ENCODE measurements at places on chromosomes 6 and 20.
A peak's percentile ranks its signal among the peaks of the same experiment; 100 is the strongest.

GRCh38 chr6:96299525-96299924 lies 222.1 kb upstream of the UFL1 start:
- no peak for DNase-seq

DNA sequence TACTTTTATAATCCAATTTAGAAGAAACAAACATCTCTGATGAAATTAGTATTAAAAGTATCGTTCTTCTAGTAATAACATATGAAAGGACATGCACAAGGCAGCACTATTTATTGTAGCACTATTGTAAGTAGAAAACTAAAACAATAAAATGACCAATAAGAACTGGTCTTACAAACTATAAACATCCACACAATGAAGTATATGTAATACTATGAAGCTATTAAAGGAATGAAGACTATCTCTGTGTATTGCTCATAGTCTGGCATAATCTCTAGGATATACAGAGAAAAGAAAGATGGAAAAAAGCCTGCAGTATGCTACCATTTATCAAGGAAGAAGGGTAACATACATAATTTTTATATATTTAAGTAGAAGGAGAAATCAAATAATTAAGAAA lies 16.7 kb downstream of the LCA5 start:
- no peak for DNase-seq

GRCh38 chr6:124285146-124285545 lies 481.5 kb downstream of the NKAIN2 start:
- DNase-seq, result no peak

DNA sequence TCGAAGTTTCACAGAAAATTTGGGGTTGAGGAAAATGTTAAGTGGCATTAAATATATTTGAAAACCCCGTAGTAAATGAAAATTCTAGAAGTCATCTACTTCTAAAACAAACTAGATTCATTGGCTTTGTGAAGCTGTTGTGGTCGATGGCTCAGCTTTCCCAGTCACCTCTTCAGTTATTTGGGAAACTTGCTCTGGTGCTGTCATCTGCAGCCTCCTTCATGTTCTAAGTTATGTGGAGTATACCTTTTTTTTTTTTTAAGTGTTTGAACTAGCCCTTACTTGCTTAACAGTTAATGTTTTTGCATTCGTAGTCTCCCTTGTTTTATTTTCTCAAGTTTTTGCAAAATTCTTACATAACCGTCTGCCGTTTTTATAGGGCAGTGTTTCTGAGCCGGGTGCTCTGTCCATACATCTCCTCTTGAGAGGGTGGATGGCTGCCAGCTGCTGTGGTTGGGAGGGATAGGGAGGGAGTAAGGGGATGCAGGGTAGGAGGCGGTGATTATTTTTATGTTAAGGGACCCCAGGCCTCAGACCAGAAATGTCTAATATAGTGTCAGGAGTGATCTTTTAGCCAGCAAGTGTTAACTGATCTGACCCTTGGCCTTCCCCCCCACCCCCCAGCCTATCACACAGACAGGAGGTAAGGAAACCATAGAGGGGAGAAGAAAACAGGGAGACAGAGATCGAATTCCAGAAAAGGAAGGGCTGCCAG lies 7.1 kb downstream of the RREB1 start:
- no peak for DNase-seq

DNA sequence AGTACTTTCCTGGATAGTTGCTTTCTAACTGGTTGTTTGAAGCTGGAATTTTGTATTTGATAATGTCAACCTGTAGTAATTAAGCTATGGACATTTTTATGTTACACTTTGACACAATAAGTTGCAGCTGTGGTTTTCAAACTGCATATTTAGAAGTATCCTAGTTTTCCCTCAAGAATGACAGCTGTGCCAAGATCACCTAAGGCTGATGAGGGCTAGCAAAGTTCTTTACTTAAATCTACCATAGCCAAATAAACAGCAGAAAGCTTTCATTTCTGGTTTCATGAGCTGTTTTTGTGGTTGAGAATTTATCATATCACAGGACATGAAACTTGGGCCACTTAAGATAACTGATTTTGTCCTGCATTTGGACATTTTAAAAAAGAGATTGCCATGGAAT lies 30.6 kb downstream of the FAM229B start:
- DNase-seq, result no peak

DNA sequence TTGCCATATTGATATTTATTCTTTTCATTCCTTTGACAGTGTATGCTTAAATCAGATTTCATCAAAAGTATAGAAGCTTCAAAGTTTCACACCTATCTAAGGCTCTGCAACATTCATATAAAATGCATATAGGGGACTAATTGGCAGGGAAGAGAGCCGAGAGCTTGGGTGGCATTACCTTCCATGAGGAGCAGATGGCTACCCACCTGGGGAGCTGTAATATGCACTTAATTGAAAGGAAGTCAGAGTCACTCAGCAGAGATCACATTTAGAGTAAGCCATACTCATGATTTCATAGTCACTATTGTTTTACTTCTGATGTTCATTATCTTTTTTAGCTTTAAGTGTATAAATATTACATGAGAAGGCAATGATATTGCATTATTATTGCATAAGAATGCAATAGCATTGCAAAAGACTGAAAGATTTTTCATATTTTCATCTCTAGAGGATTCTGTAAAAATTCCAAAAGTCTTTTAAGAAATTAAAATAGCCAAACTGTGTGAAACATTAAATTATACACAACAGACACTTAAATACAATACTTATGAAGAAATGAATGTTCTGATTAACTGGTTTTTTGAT lies 1305.2 kb downstream of the EPHA7 start:
- no peak for DNase-seq

DNA sequence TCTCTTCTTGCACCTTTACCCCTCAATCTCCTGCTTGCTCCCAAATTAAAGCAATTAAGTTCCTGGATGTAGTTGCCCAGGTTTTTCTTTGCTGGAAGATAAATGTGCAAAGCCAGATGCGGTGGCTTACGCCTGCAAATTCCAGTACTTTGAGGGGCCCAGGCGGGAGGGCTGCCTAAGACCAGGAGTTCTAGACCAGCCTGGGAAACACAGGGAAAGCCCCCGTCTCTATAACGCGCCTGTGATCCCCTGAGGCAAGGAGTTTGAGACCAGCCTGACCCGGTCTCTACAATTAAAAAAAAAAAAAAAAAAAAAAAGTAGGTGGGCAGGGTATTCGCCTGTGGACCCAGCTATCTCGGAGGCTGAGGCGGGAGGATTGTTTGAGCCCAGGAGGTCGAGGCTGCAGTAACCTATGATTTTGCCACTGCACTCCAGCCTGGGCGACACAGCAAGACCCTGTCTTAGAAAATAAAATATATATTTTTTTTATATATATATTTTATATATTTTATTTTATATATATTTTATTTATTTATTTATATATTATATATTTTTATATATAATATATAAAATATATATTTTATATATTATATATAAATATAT lies 461 bp upstream of the DCDC2 start:
- DNase-seq, result no peak

DNA sequence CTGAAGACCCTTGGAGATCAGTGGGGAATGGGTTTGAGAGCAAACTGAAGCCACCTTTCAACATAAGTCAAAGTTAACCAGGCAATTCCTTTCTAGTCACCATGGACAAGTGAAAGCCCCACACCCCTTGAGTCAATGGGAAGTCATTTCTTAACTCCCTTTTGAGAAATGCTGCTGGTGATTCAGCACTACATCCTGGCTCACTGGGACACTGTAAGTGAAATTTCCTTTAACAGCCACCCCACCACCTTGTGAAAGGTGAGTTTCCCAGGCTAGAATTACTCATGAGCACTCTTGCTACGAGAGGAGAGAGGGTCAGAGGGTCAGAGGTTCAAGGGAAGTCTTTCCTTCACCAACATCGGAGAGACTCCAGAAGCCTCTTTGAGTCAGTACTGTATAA lies 93.3 kb upstream of the MARCKS start:
- no peak for DNase-seq

- DNase-seq, result no peak
Measured at GRCh38 chr20:40333591-40333990, 355.4 kb downstream of the MAFB start.

DNA sequence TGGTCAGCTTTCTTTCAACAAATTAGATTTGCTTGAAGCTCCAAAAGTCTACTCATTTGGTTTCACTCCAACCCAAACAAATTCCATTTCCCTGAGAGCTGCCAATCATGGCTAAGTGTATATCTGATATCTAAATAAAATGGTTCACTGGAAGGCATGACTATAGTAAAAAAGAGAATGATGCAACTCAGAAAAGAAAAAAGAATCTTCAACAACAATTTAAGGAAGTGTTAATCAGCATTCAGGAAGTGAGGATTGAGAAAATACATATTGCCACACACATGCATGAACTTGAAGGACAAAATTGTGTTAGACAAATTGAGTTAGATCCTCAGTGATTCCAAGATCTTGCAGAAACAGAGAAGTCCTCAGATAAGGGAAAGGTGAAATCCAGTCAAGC lies 972.9 kb upstream of the FLRT3 start:
- DNase-seq, result no peak

GRCh38 chr6:107064579-107065065 lies 36.6 kb downstream of the MTRES1 start:
- peak; percentile 7 for DNase-seq

GRCh38 chr20:5845681-5846615 lies 95.7 kb downstream of the SHLD1 start:
- DNase-seq, result no peak

DNA sequence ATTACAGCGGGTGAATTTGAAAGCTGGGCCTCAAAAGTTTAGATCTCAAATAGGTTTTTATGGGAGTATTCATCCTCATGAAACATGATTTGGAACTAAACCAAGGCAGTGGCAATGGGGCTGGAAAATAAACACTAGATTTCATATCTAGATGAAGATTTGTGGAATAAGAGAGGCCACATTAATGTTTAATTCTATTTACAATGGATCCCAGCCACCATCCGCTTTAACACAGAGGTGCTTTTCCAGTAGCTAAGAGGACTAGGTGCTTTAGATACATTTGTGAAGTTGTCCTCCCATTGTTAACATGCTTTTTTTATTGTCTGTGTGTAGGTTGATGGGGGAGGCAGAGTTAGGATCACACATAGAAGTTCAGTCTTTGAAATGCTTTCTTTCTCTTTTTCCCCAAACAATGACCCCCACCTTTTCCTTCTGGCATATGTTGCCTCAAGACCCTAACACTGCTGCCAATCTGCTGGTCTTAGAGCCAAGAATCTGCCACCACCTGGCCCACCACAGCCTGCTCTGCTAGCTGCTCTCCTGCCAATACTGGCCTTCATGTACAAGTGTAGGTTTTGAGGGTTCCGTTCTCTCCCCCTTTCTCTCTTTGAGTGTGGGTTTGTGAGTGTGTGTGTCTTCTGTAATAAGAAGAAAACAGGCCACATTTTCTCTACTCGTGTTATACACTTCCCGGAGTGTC lies 27.8 kb upstream of the GFRAL start:
- DNase-seq, result no peak

GRCh38 chr6:12271594-12271993 lies 18.6 kb upstream of the EDN1 start:
- no peak for DNase-seq

DNA sequence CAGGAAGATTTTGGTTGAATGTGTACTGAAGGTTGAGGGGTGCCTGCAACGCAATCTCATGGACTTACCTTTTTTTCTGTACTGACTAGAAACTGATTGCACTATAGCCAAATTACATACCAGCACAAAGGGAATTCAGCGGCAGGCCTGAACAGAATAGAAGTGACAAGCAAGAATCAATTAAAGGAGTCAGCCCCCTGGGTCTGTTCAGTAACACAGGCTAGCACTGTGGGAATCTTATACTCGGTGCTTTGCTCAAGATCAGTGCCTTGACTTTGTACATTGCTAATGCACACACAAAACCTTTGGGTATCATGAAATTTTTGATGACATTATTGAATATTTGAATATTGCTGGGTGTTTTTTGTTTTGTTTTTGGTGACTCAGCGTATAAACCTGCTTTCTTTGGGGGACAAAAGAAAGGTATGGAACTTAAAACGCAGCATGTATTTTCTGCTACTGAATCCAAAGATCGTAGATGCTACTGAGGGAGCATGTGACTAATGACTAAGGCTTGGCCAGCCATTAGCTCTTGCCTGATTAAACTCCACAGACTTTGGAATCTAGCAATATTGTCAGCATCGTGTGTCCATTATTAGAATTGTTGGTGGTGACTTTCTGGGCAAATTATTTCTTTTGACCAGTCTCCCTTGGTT lies 236.6 kb downstream of the ARID1B start:
- no peak for DNase-seq

- no peak for DNase-seq
Measured at GRCh38 chr6:11467364-11467763, 70.2 kb upstream of the TMEM170B start.

DNA sequence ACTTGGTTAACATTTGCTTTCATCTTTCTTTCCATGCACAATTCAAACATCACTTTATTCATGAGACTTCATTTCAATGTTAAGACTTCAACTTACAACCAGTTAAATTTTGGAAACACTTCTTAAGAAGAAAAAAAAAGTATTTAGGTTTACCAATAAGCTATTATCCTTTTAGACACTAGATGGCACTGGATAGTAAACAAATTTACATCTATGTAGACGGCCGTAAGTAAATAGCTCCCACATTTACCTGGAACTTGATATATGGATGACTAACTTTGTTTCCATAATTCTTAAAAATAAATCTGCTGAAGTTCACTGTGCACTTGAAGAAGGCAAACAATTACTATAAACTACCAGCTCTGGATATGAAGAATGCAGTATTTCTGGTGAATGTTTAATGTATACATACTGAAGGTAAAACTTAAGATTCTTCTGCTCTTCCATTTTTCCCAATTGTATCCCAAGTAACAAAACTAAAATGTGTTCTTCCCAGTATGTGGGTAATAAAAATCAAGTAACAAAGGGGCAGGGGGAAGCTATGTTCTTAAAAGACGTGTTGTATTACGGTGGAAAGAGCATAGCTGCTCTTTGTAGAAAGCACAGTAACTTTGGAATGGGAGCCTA lies 130.6 kb upstream of the C6orf118 start:
- DNase-seq, result no peak

DNA sequence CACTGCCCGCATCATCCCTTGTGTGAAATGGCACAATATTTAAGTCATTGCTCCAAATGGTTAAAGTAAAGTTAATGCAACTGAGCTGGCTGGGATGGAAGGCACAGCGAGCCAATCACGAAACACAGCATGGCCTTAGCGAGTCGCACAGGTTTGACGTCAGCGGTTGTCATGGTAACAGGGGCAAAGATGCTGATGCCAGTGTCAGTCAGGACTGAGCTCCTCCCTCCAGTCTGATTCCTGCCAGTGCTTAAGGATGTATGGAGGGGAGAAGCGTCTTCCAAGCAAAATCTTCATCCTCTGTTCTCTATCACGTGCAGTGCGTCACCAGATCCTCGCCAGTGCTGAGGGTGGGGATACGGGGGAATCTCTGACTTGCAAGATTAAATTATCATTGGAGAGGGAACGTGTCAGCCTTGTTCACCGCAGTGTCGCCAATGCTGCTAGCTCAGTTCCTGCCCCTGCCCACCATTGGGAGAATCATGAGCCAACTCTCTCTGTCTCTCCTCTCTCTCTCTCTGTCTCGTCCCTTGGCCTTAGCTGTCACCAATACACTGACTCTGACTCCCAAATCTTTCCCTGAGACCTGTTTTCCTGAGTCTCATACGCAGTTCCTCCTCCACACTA lies 24.5 kb downstream of the TSPYL4 start:
- no peak for DNase-seq
